ENCODE measurements at places on chromosomes 2 and 18.
A peak's percentile ranks its signal among the peaks of the same experiment; 100 is the strongest.

DNA sequence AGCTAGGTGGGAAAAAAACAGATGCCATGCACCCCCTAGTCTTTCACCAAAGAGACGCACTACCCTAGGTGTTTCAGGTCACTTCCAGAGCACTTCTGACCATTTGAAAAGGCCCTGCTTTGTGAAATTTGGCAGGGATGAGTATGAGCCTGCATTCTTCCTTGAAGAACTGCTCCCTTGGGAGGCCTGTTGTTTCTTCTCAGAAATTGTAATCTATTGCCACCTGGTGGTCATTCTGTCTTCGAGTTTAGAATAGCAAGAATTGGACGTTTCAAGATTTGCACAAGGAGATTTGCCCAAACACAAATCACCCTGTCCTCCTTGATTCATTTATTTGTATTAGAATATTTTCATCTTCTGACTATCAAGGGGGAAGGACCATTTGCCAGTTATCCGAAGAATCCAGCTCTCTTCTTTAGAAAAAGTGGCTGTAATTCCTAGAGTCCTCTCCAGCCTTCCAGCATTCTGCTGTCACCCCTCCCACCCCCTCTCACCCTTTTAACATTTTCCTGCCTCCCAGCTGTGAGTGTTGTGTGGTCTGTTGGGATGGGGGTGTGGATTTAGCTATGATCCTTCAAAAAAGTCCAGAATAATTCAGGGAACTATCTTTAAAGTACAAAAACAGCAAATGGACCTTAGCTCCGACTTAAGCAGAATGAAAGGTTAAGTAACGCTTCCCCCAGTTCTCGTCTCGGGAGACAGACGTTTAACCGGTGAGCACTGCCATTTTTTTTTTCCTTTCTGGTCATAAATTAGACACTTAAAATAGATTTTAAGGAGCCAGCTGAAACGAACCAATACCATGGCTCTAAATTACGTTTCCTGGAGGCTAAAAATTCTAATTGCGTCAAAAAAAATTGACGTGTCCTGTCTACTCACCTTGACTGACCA lies 3.7 kb upstream of the GAD1 start:
- DNase-seq: peak; percentile 92

- peak; percentile 76 for DNase-seq
These were observed 37.5 kb downstream of the TBC1D8 start for GRCh38 chr2:101113441-101114267.

DNA sequence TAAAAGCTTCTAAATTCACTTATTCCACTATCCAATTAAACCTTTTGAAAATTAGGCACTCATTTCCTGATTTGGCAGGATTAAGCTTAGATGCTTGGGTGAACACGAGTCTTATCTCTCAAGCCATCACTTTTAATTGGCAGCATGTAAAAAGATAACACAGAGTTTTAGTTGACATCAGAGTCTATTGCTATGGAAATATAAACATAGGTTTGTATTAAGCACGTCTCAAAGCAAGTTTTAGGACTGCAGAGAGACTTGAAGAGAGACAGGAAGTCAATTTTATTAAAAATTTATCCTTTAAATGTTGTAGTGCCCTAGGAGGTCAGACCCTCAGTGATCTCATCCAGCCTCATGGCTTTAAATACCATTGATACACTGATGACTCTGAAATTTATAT lies 5.6 kb downstream of the RBKS start:
- DNase-seq: no peak

- DNase-seq: no peak
These were observed 23.2 kb downstream of the ASB1 start for GRCh38 chr2:238449909-238450417.

DNA sequence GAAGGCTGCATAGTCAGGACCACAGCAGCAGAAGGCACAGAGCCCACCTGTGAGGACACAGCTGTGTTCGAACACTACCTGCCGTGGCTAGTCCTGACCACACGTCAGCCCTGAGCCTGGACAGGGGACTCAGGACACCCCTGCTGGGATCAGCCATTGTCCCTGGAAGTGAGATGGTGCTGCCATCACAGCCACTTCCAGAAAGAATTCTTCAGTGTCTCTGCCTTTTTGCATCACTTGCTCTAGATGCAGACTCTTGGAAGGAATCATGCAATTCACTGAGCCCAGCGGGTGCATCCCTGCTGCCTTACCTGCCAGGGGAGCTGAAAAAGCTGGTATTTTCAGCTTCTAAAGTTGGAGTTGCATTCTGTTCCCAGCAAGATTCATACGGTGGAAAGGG lies 49.3 kb downstream of the LAMA3 start:
- no peak for DNase-seq
